Occipital lobe (tissue), 3 donors: ENCODE measurements at places on chromosomes 5 and 9. TPM values are rescaled to one million over a fixed set of nuclear protein-coding genes. Genes with fewer than 3 reads are reported as not detected.
A peak's percentile ranks its signal among the peaks of the same experiment; 100 is the strongest.

GRCh38 chr5:95684361-95684760 lies 1.6 kb upstream of the SPATA9 start:
- no peak for DNase-seq

DNA sequence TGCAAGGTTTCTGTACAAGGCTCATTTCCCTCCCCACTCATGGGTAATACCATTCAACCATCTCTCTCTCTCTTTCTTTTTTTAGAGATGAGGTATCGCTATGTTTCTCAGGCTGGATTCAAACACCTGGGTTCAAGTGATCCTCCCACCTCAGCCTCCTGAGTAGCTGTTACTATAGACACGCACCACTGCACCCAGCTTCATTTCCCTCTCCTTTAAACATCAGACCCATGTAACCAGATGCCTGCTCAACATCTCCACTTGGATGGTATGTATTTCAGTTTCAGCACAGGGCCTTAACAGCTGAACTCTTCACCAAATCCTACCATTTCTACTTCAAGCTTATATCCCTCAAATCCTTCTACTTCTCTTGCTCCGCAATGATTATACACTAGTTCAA lies 117.4 kb downstream of the SSBP2 start:
- no peak for DNase-seq

DNA sequence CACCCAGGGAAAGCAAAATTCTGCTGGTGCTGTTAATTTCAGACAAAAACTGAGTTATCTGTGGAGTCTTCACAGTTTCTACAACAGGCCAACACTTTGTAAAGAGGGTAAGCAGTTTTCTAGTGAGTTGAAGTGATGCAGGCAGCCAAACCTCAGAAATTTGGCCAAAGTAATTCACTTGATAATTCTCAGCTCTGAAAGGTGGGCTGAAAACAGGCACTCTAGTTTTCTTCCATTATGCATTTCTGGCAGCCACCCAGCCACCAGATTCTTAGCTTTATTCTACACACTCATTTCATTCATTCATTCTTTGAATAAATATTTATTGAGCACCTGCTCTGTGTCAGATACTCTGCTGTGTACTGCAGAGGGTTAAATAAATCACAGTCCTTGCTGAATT lies 184.2 kb downstream of the RAB3C start:
- no peak for DNase-seq

GRCh38 chr9:129143031-129143927 lies 32.1 kb downstream of the PTPA start:
- peak; percentile 60 for DNase-seq

GRCh38 chr5:39543335-39543734 lies 118.6 kb upstream of the DAB2 start:
- DNase-seq: no peak

- DNase-seq: no peak
Measured at GRCh38 chr9:124040186-124040931, 28.8 kb downstream of the LHX2 start.

DNA sequence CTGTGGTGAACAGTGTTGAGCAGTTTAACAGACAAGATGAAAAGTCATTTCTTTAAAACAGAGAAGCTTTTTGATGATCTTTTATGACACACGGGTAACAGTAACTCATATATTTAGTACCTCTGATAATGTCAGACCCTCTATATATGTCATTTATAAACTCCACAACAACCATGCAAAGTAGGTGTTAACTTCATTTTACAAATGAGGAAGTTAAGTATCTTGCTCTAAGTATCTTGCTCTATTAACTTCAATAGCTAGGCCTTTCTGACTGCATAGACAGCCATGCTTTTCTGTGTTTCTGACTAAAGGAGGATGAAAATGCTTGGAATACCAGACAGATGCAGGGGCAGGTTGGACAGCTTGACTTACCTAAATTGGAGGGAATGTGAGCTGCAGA lies 1.8 kb downstream of the NUDT2 start:
- DNase-seq: no peak

DNA sequence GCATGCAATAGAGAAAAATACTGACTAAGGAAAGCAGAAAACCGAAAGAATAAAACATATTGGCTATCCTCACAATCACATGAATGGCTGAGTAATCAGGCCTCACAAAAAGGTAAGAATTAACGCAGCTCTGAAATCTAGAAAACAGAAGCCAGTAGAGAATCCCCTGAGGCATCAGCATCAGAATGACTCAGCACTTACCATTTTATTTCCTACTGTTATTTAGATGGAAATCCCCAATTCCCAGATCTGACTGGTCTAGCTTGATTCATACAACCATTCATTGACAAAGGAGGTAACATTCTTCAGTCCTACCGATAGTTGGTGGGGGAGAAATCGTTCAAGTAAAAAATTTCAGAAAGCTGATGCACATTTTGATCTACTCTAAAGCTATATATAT lies 1408.4 kb upstream of the WWC1 start:
- DNase-seq: no peak

DNA sequence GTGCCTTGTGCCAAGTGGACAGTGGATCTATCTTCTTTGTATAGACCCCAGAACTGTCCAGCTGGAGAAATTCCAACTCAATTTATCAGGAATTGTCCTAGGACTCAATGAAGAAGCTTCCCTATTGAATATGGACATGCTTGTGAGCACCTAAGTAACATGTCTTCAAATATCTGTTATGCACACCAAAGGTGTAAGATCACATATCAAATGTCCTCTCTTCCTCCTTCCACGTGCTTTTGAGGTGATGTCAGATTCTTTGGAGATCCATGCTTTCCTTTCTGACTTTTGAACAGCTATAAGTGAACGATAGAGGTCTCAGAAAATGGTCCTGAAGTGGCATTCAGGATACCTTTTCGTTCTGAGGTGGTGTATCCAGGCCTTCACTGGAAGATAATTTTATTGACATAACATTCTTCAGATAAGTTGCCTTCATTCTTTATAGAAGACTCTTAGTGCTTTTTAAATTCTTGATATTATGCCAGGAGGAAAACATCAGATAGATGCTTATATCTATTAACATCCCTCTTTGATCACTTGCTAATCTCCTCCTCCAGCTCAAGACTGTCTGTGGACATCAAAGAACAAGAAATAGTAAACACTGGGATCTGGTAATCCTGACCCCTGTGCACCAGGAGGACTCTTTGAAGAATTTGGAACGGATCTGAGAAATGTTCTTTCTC lies 246.4 kb downstream of the SMARCA2 start:
- no peak for DNase-seq

- DNase-seq: no peak
Measured at GRCh38 chr9:124037790-124038189, 26.2 kb downstream of the LHX2 start.

DNA sequence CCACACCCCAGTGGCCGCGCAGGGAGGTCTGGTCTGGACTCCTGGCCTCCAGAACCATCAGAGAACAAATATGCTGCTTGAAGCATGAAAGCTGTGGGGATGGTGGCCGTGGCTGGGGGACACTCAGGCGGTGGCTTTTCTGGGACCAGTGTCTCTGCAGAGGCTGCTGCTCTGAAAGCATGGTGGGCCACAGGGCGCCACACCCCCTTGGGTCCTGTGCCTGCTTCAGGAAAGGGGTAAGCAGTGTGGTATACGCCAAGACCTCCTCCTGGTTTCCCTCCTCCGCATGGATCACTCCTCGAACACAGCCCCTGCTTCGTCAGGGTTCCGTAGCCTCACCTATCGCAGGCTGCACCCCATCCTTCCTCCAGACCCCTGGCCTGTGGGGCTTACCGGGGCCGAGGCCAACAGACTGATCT lies 19.7 kb upstream of the TERT start:
- no peak for DNase-seq

DNA sequence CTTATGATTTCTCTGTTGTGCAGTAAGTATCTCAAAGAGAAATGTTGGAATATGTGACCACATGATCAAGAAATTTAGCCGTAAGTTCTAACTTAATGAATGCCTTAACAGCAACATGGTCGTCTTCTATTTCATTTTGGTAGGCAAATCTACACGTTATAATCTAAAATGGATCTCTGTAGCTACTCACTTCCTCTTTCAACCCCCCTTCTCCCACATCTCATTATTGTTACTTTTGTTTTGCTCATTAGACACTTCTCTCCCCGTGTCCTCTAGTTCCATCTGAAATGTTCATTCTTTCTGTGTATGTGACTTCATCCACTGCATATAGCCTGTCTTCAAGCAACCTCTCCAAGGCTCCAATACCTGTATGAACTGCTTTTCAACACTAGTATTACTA lies 27.1 kb upstream of the LPAR1 start:
- no peak for DNase-seq

- no peak for DNase-seq
Measured at GRCh38 chr9:110316261-110317075, 21.2 kb downstream of the TXNDC8 start.

DNA sequence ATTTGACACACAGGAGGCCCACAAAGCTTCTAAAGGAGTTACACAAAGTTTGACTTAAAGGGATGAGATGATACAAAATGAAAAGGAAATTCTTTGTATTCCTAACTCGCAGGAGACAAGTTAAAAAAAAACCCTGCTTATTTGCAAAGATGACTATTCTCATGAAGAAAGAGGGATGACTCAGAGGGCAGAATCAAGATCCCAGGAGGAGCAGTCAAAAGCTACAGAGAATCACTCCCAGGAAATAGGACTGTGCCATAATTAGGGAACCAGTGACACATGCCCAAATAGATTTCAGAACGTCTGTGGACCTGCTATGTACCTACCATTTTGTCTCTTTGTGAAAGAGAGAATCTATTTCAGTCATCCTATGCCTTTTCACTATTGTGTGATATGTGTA lies 103.5 kb upstream of the ARRDC3 start:
- DNase-seq: no peak

DNA sequence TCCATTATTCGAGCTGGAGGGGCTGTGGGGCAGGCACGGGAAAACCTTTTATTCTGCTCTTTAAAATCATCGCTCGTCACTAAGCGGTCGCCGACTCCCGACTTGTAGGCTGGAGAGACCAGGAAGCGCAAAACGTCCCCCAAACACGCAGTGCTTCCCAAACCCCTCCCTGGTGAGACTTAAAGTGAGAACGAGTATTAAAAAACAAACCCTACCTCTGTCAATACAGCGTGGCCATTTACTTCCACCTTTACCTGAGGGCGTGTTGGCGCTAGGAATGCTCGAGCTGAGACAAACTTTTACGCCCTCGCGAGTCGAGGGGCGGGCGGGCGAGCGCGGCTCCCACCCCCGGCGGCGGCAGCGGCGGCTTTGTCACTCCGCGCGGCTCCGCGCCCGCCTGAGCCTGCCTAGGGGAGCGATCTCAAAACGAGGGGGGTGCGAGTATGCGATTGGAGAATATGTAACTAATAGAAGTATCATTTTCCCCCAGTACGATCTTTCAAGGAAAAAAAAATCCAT lies at the start of gene NR2F1-AS1:
Gene NR2F1-AS1, minus strand, starts transcription at position 293 of the 519 bp plus-strand sequence.
- DNase-seq: no peak

- no peak for DNase-seq
Measured at GRCh38 chr5:82721087-82721410, 356.1 kb downstream of the TMEM167A start.

PFN3 gene
- not detected for total RNA-seq

ZSWIM6 gene
- total RNA-seq: 57.4 TPM

GABRA1 gene
- total RNA-seq: 18.2 TPM
